ENCODE measurements at places on chromosomes 5 and 9. TPM values are rescaled to one million over a fixed set of nuclear protein-coding genes. Genes with fewer than 3 reads are reported as not detected.

GRCh38 chr5:95284572-95285408, at the start of gene MCTP1:
Gene MCTP1, minus strand, starts transcription at chr5:95285094.
- DNase-seq: peak; percentile 16

DNA sequence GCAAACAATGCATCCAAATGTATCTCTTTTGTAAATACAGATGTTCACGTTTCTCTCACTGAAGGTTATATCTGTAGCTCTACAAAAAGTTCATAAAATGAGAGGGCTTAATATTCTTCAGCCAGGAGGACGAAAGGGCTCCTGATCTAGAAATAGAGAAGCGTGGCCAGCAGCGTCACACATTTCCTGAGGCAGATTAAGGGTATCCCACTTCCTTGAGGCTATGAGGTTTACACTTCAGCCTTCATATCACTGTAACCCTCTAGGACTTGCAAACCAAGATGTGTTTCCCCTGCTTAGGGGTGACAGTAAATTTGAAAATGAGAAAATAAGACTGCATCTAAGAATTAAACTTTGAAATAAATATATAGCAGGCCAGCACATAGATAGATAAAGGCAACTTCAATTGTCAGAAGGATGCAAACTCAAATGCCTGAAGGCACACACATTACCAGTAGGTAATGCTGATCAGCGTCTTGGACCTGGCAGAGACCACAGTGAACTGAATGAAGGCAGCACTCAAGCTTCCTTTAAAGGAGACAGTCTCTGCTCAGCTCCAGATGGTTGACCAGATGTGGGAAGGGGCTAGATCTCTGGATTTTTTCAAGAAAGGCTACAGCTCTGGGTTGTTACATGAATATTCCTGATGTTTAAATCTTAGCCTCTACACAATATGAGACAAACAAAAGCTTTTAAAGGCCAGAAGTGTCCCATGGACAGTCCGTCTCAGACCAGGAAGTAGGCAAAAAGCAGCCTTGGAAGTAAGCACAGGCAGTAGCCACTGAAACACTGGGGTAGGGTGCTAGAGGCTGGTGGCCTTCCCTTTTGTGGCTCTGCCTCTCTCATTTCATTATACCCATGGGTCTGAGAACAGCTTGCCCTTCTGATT, 197.7 kb downstream of the MCTP1 start:
- DNase-seq: no peak

- DNase-seq: no peak
Measured at GRCh38 chr5:560792-561166, 36.5 kb upstream of the SLC9A3 start.

- no peak for DNase-seq
Measured at GRCh38 chr9:110047955-110048402, 160.0 kb downstream of the C9orf152 start.

GRCh38 chr5:138610918-138611677, 35.9 kb upstream of the HSPA9 start:
- DNase-seq: peak; percentile 34

GRCh38 chr5:140169410-140169809, 5.6 kb upstream of the CYSTM1 start:
- DNase-seq: no peak

DNA sequence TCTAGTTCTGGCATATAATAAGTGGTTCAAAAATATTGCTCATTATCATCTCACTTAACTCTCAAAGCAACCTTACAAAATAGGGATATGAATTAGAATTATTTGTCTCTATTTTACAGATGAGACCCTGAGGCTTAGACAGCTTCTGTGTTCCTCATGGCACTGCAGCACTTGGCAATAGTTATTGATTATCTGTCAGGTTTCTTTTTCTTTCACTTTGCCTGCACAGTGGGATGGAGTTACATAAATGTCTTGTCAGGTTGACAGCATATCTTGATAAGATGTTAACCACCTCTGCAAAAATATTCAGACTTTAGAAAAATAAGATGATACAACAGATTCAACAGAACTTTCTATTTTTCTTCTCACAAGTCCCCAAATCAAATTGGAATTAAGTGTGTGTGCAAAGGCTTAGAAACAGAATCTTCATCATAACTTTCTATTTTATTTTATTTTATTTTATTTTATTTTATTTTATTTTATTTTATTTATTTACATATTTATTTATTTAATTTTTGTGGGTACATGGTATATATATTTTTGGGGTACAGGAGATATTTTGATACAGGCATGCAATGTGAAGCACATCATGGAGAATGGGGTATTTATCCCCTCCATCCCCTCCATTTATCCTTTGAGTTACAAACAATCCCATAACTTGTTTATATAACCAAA, 17.7 kb downstream of the NSG2 start:
- no peak for DNase-seq

DNA sequence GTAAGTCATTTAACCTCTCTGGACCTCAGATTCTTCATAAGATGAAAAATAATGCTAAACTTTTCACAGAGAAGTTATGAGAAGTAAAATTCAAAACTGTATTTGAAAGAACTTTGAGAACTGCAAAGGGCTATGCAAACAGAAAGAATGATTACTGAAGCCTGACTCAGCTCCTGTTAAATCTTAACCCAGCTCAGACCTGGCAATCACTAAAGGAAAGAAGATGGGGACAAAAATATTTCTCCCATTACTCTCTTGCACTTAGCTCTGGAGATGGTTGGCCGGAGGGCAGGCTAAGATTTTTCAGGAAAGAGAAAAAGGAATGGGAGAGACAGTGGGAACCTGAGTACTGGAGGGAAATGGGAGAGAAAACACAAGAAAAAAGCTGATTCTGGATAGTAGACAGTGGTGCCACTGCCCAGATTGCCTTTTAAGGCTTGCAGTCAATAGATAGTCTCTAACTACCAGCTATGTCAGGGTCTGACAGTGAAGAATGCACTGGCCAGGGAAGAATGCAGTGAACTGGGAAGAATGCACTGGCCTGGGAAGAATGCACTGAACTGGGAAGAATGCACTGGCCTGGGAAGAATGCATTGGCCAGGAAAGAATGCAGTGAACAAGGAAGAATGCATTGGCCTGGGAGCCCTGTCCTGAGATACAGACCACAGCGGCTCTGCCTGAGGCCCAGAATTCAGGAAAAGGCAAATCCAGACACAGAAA, 25.2 kb upstream of the CEMIP2 start:
- no peak for DNase-seq

DNA sequence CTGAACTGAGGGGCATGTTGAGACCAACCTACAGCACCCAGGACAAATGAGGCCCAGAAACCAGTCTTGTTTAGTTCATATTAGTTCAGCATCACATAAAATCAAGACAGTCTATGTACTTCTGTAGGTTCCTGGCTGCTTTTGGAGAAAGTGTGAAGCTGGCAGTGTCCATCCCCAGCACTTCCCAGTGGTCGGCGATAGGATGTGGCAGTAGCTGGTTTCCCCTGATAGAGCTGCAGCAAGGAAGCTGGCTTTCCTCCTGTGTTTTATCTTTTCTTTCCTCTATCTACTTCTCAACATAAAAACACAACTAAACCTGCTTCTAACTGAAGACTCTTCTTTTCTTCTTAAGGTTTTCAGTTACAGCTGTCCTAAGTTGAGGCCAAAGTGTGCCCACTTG, 43.0 kb upstream of the SLC46A2 start:
- no peak for DNase-seq

- no peak for DNase-seq
Measured at GRCh38 chr9:29826421-29826820, 2253.1 kb upstream of the C9orf72 start.

Gene KIF12
- total RNA-seq: 0.82 TPM

Gene SPATA6L
- 9.4 TPM for total RNA-seq

All from frontal cortex (tissue), 4 donors.